Right kidney (tissue), 9 donors: ENCODE measurements at places on chromosomes 3 and 15.

GRCh38 chr3:34351882-34352777 lies 553.7 kb downstream of the PDCD6IP start:
- no peak for DNase-seq

GRCh38 chr3:5021116-5022092 lies 42.2 kb downstream of the BHLHE40 start:
- DNase-seq, result no peak

DNA sequence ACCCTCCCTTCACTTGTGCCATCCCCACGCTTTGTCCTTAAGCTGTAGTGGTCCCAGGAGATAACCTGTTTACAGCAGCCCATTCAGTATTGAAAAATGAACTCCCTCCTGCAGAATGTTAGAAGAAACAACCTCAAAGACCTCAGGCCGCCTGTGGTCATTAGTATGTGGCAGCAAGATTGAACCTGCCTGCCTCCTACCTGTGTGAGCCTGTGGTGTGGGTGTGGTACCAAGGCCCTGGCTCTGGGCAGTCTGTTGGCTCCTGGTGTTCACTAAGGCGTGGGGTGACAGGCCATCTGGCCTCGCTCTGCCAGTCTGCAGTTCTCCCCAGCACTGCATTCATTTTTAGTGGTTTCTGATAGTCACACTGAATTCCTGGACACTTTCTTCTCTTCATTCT lies 21.0 kb downstream of the LSM3 start:
- no peak for DNase-seq

GRCh38 chr3:108079877-108080276 lies 11.0 kb downstream of the CD47 start:
- no peak for DNase-seq

GRCh38 chr3:123627673-123628670 lies 43.1 kb upstream of the HACD2 start:
- no peak for DNase-seq

GRCh38 chr3:14660942-14661341 lies 9.4 kb downstream of the CCDC174 start:
- DNase-seq, result no peak

GRCh38 chr3:108012304-108012703 lies 78.5 kb downstream of the CD47 start:
- no peak for DNase-seq

- no peak for DNase-seq
Measured at GRCh38 chr3:150936693-150937092, 31.5 kb upstream of the MINDY4B start.
